ENCODE measurements at places on chromosomes 2 and 18.

GRCh38 chr2:98519156-98519555 is 74.5 kb downstream of the INPP4A start:
- no peak for DNase-seq

GRCh38 chr18:13548966-13549879 is 177.1 kb downstream of the FAM210A start:
- no peak for DNase-seq

- DNase-seq, result no peak
Measured at GRCh38 chr18:25650201-25650941, 298.4 kb upstream of the ZNF521 start.

DNA sequence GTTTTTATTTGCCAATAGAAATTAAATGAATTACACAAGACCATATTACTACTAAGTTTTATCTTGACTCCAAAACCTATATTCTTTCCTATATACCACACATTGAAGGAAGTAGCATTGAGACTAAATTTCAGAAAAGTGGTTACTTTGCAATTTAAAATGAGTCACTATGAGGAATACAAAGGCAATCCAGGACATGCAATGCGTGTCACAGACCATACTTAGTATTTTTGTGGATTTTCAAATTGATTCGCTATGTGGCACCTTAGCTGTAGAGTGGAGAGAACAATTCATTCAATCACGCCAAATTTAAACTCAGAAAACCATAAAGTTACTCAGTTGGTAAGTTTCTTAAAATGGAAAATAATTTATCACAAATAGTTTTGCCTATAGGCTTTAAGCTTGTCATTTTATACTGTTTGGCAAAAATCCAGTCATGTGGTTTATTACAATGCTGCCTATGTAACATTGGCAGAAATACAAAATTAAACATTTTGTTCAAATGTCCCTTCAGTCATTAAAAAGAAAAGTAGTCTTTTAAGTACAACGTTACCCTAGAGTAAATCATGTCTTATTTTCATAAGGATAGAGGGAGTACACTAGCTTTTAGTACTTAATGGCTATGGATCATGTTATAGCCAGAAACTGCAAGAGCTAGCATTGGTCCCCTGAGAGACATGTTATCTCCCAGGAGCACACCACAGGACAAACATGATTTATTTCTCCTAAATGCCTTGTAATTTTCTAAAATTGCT is 222.8 kb upstream of the CDH7 start:
- no peak for DNase-seq

DNA sequence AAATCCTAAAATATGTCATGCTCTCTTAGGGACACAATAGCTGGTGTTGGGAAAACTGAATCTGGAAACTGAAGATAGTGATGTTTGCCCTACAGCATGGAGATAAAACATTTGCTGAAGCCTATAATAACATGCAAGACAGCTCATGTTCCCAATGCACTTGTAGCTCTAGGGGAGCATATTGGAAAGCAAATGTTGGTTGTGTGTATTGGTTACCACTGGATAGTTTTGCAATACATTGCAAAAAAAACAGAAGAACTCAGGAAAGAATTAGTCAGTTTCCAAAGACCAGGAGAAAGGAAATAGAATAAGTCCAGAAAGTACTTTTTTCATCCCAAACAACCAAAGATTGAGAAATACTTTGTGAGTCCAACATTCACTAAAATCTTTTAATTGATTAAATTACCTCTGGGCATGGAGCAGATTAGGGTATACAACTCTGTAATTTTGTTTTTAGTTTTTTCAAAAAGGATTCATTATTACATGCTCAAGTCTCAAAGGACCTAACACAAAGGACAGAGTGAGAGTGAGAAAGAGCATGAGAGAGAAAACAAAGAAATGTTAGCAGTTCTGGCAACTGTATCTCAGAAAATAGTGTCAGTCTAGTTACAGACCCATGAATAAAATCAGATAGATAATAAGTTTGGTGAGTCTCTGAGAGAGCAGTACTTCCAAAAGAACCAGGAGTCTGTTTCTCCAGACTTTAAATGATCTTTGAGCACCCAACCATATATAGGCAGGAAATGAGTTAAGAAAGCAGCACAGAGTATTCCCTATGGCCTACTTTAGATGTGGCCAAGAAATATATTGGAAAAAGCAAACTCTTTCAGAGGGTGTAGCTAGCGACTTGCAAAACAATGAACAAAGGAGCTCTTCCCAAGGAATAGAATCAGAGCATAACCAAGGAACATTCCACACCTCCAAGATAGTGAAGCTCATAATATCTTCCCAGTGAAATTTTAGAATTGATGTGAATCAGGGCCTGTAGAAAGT is 36.6 kb upstream of the COL3A1 start:
- DNase-seq, result no peak

- DNase-seq, result no peak
Measured at GRCh38 chr18:3444954-3445353, 5.0 kb upstream of the TGIF1 start.

Data from LoVo (cell line).